Astrocyte of the hippocampus (primary cell): ENCODE measurements at places on chromosomes 2 and 18.

- peak; percentile 90 for DNase-seq
These were observed 18.0 kb downstream of the MAL start for GRCh38 chr2:95043300-95044093.

- no peak for DNase-seq
These were observed 16.4 kb upstream of the MARCHF7 start for GRCh38 chr2:159695795-159696448.

DNA sequence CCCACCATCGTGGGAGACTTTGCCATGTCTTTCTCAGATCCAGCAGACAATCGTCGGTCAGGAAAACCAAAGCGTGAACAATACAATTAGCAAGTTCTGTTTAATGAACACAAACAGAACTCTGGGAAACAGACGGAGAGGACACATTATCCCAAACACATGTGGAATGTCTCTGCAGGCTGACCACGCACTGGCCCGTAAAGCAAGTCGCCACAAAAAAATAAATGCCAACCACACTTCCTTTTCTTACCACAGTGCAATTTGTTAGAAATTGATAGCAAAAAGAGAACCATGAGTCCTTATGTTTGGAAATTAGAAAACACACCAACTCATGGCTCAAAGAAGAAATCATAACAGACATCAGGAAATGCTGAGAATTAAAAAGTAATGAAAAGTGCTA is 210.9 kb downstream of the TWIST2 start:
- peak; percentile 18 for DNase-seq

GRCh38 chr2:221466744-221467143 is 105.4 kb downstream of the EPHA4 start:
- DNase-seq, result no peak

DNA sequence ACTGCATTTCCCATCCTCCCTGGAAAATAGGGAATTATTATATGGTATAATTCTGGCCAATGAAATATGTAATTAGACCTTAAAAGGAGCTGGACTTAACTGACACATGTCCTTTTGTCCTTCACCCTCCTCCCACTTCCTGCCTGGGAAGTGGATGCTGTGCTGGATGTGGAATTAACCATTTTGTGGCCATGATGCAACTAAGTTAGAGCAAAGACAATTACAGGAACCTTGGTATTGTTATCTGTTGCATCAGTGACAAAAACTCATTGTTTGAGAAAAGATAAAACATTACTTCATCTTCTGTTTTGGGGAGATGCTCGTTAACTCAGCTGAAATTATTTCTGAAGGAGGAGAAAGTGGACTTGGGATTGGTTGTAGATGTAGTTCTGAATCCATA is 227.7 kb upstream of the BOD1L2 start:
- DNase-seq, result no peak

- no peak for DNase-seq
These were observed 96.5 kb downstream of the MYT1L start for GRCh38 chr2:2234398-2235195.

GRCh38 chr18:2222270-2223185 is 348.8 kb downstream of the METTL4 start:
- no peak for DNase-seq

- DNase-seq, result no peak
These were observed 446.5 kb downstream of the CCDC85A start for GRCh38 chr2:56630286-56630685.

DNA sequence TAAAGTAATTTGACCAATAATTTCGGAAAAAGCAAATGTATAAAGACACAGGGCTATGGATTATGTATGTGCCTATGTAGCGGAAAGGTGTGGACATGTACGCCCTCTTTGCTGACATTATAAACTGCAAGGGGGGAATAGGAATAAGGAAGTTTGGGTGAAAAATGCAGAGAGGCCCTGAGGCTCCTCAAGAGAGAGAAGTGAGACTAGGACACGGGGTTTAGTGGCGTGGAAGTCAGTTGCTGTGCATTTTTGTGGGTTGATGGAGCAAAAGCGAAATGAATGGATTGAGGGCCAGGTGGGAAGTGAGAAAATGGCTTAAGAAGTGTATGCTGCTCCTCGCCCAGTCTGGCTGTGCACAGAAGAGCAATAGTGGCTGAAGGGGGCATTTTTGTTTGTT is 96.2 kb upstream of the B3GNT7 start:
- peak; percentile 51 for DNase-seq

DNA sequence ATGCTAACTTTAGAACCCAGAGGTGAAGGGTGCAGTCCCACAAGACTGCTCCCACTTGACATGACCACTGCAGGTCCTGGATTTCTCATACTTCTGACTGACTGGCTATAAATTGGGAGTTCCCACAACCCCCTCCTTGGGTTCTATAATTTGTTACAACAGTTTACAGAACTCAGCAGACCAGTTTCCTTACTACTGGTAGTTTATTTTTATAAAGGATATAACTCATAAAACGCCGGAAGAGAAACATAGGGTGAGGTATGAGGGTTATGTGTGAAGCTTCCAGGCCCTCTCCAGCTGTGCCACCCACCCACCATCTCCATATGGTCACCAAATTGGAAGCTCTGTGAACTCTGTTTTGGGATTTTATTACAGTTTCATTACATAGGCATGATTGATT is 839.6 kb downstream of the TSN start:
- DNase-seq, result no peak

DNA sequence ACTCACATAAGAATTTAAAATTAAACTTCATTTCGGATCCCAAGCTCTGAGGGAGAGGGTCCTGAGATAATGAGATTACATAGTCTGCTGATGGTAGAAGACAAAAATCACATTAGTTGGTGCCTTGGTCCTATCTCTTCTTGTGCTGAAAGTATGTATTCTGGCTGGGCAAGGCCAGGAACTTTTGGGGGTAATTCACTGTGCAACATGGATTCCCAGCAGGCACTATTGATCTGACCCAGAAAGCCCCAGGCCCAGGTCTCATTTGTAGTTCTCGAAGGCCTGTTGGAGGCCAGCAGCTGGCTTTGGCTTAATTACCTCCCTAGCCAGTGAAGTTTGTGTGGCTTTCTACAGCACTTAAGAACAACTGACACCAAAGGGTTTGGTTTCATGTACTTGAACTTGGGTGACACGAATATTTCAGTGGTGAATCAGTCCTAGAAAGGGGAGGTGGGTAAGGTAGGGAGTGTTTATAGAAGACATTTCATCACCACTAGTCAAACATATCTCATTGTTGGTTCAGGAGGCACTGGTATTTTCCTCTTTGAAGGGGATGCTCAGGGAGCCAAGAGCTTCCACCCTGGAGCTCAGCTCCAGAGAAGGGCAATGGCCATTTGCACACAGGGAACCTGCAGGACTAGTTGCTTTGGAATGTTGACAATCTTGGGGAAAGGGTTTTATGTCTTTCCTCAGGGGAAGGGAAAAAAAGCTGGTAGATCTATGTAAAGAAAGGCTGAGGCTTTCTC is 217.8 kb downstream of the OSR1 start:
- DNase-seq, result peak; percentile 92

GRCh38 chr2:127014630-127015029 is 92.3 kb downstream of the BIN1 start:
- DNase-seq, result peak; percentile 17

- DNase-seq, result no peak
These were observed 24.4 kb downstream of the EHD3 start for GRCh38 chr2:31258351-31258750.

DNA sequence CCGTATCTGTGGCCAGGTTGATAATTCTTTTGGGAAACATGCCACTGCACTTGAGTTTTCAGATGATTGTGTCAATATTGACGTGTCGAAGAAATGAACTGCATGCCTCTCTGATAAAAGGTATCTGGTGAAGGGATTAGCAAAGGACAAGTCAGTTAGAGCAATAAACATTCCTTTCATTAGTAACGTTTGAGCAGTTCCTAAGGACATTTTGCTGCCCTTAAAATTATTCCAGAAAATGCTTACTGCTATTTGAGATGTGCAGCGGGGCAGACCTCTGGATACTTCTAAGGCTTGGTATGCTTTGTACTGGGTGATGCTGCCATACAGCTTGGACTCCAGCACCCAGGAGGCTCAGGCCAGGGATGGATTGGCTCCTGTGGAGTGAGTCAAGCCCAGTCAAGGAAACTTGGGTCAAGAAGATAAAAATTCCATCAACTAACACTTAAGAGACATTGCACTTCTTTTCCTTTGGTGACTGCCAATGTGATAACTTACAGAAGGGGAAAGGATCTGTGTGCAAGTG is 166.7 kb downstream of the FHOD3 start:
- DNase-seq, result peak; percentile 65

GRCh38 chr2:238087211-238087610 is 12.9 kb upstream of the ESPNL start:
- DNase-seq, result no peak

- DNase-seq, result no peak
These were observed 212.1 kb downstream of the LRRTM1 start for GRCh38 chr2:80092474-80092873.

DNA sequence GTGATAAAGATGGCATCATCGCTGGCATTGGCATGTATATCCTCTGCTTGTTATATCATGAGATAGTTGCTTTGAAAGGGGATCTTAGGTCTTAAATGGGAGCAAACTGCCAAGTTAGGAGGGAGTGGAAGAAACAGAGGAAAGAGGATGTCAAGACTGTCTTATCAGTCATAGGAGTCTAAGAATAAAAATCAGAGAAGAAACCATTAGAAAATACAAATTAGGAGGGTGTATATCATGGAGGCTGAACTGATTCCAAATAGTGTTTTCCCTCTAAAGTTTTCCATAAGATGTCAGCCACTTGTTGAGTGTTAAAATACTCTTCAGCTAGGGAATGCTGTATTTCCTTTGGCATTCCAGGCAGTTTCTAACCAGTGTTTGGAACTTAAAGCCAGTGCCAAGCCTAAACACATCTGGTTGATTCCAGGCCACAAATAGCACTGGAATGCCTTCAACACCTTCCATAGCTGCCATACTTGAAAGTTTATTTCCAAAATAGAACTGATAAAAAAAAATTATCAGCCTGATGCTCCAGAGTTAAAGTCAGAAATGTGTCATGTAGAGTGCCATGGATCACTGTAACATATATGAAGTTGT is 129.4 kb downstream of the ZEB2 start:
- peak; percentile 79 for DNase-seq

DNA sequence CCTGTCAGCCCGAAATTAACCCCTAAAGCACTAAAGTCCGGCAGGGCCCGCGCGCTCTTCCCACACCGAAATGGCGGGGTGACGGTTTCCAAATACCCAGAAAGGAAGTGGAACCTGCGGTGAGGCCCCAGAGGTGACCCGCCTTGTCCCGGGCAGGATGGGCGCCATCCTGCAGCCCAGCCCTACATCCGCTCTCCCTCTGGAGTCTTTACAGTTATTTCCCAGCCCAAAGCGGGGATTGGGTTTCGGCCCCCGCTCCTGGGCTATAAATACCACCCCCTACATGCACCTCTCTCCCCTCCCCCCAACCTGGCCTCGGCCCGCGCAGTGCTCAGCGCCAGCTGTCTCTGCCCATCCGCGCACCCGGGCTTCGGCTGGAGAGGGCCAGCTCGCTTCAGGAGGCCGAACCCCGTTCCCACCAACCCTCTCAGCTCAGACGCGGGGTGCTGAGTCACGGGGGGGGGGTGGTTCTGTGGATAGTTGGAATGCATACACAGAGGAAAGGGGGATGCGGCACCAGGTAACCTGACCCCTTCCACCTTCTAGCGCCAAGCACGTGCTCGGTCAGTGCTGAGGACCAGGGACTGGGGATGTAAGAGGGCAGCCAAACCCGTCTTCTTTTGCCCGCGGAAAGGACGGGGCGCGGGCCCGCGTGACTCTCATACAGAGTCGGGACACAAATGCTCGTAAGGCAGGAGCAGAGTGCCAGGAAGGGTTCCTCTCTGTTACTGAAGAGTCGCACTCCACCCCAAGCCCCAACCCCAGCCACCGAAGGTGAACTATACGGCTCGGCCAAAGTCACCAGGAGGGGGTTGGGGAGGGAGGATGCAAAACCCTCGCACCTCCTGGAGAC is at the start of gene TUBA4B:
Gene TUBA4B, plus strand, starts transcription at position 344 of the 853 bp plus-strand sequence. Its CDS starts 165 bp downstream, at position 509.
- DNase-seq, result peak; percentile 50

- DNase-seq, result no peak
These were observed 37.1 kb downstream of the ICOS start for GRCh38 chr2:203973676-203974075.

DNA sequence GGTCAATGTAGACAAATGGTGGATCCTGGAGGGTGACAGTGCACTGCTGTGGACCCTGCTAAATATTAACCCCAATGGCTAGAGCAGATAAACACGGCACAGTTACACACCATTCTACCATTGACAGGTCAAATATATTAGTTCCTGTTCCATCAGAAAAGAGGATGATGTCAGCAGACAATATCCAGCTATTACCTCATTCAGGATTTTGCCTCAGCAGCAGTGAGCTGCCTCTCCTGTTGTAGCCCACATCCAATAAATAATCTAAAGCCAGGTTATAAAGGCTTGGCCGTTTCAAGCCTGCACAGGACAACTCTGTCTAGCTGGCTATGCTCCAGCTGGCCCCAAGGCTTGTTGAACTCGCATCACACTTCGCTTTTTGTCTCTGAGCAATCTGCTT is 31.6 kb upstream of the NETO1 start:
- DNase-seq, result no peak

- DNase-seq, result no peak
These were observed 275.3 kb downstream of the DCC start for GRCh38 chr18:52615321-52615720.

DNA sequence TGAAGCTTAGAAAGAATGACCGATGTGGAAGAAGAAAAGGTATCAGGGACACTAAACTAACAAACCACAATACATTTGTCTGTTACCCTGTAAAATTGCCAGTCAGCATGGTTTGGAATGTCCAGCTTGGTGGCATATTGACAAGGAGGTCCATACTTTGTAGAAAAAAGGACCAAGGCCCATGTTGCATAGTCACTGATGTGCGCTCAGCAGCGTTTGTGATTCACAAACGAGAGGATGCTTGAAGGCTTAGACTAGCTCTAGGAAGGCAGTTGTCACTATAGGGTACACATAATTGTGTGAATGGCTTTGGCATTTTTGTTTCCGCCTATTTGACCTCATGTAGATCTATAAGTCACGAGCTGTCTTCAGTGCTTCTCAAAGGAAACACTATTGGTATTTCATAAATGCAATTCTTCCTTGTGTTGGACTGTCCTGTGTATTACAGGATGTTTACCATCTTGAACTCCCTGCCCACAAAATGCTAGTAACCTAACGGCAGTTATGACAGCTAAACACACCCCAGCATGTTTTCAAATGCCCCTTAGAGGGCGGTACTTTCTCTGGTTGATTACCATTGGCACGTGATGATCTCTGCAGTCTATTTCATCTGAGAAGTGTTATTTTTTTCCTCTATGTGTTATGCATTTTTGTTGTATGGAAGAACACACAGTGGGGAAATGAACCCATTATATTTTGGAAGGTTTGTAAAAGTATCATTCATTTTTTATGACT is 304.2 kb downstream of the CYRIA start:
- DNase-seq, result no peak

- no peak for DNase-seq
These were observed 10.9 kb upstream of the NPPC start for GRCh38 chr2:231937057-231937456.
